Activated T-cell treated with anti-CD3 and anti-CD28 coated beads, Interleukin-2, amount 50 U/mL, for 1 hour (primary cell): ENCODE measurements at places on chromosomes 5 and 9.

DNA sequence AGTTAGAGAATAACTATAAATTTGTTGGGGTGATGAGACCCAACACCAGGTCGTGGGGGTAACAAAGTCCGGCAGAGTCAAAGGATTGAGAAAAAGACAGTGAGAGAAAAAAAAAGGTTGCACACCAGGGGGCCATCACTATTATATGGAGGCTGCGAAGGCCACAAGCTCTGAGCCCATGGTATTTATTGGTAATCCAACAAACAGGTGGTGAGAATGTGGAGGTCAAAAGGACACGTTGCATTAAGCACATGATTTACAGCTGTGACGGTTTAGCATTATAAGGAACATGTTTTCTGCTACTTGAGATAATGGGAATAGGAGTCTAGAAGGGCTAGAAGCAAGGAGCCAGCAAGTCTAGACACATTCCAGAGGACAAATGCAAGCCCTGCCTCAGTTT is 2202.2 kb upstream of the C9orf72 start:
- DNase-seq = no peak

DNA sequence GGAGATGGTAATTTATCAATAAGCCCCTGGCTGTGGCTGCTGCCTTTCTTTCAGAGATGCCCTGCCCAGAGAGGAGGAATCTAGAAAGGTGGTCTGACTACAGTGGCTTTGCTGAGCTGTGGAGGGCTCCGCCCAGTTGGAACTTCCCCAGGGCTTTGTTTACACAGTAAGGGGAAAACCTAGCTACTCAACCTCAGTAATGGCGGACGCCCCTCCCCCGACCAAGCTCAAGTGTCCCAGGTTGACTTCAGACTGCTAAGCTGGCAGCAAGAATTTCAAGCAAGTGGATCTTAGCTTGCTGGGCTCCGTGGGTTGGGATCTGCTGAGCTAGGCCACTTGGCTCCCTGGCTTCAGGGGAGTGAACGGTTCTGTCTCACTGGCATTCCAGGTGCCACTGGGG is 865.4 kb upstream of the ACO1 start:
- DNase-seq = no peak

GRCh38 chr5:66967102-66967501 is 229.5 kb downstream of the CD180 start:
- DNase-seq = no peak

GRCh38 chr5:1643651-1644392 is 120.1 kb upstream of the LPCAT1 start:
- DNase-seq = no peak

DNA sequence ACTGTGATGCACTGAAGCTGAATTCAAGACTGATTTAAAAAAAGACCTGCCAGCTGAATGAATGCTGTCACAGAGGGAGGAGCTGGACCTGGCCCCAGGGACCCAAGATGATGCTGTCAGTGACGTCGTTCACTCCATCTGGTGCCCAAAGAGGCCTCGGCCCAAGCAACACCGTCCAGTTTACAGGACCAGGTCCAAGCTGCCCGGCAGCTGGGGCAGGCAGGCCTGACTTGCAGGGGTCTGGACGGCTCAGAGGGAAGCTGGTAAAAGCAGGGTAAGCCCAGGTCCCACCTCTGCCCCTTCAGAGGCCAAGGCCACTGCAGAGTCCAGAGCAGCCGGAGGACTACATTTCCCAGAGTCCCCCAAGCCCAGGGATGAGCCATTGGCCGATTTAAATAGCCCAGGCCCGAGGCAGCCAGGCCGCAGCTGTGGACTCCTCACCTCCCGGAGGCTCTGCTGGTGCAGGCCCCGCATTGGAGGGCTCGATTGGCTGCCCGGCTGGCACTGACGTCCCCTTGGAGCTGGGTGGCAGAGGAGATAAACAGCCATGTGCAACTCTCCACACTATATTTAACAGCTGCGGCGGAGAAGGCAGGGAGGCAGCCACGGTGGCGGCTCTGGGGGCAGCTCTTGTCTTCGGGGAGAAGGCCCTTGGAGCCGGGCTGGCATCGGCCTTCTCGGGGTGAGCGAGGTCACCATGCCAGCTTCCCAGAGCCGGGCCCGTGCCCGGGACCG is at the start of gene PLPP7:
PLPP7 (plus strand) TSS at position 423 of the 735 bp plus-strand sequence; CDS start at position 698, 275 bp downstream.
- DNase-seq = no peak

- no peak for DNase-seq
Observed at GRCh38 chr9:116112236-116112635, 41.4 kb upstream of the PAPPA start.

GRCh38 chr9:96660692-96661248 is 5.7 kb upstream of the PRXL2C start:
- DNase-seq = no peak

- no peak for DNase-seq
Observed at GRCh38 chr9:97768746-97769145, 71.6 kb upstream of the XPA start.

DNA sequence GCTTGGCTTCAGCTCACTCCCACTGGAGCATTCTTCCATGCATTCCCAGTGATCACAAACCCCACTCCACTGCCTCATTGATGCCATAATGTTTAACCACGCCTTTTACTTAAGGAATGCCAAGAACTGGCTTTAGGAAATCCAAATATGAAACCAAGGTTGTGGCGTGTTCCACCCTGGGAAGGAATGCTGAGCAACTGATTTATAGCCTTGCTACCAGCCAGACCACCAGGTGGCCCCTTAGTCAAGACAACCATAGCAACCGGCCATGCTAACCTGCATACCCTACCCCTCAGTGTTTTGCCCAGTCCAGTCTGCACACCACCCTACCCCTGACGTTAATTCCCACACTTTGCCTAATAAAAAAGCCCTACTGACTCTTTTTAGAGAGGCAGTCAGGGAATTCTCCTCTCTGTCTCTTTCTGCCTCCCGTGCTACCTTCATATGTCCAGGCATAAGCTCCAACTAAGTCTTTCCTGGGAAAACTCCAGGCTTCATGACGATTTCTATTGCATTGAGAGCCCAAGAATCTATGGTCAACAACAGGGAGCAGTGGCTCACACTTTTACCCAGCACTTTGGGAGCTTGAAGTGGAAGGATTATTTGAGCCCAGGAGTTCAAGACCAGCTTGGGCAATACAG is 27.0 kb upstream of the PRRC2B start:
- DNase-seq = no peak

DNA sequence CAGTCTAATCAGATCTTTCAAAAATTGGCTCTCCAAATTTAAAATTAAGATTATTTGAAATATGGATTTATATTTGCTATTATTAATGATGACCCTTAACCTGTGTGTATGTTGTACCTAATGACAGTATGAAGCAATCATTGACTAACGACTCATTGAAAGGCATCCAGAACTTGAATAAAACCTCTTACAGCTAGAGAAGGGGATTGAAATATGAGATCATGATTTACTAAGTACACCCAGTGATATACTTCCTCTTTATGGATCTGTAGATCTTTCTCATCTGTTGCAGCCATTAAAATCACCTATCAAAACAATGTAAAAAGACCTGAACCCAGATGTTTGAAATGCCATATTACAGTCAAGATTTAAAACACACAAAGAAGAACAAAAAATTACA is 126.5 kb downstream of the RPS23 start:
- DNase-seq = no peak

DNA sequence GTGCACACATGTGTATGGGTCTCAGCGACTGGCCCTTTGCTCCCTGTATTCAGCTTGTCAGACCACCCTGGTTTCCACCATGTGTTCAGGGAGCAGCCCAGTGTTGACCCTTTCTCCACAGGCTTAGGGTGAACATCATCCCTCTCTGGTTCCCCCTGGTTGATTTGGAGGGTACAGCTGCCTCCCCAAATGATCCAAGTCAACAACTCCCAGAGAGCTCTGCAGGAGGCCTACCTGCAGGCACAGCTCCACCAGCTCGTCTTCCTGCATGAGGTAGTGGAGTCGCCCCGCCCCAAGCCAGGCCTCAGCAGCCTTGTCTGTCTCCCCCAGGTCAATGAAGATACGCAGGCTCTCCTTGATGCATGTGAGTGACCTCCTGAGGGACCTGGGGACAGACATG is 50.5 kb downstream of the SH3TC2 start:
- no peak for DNase-seq

DNA sequence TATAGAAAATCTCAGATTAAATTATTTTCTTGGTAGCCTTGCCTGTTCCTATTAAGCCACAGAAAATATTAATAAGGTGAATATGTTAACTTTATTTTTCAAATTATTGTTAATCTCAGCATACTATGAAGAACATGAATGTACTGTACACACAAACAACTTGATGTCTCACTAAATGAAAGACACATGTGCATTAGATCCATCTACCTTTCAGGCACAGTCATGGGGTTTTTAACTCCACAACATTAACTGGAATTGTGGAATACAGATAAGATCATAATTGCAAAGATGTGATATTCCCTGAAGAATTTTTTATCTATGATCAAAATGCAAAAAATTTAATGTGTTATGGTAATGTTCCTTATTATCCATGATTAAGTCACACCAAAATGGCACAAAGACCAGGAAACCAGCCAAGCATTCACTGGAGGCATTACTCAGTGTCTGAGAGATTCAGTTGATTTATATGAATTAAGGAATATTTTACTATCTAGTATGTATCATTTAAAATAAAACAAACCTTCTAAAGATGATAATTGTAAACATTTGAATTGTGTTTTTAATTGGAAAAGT is 150.0 kb upstream of the VCAN start:
- no peak for DNase-seq

- no peak for DNase-seq
Observed at GRCh38 chr9:1171546-1171945, 121.4 kb downstream of the DMRT2 start.

DNA sequence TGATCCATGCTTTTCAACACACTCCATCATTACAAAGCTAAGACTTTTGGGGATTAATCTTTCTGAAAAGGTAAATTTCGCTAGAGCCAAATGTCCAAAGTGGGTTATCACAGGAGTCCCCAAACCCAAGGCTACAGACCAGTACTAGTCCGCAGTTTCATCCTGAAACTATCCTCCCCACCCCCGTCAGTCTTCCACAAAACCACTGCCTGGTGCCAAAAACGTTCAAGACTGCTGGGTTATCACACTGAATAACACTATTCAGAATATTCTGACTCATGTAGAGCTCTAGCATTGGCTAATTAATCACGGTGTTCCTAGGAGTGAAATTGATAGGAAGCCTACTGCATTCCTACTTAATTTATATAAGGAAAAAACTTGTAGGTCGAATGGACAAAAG is 24.7 kb downstream of the ERP44 start:
- DNase-seq = no peak

GRCh38 chr5:119328753-119329602 is 26.8 kb upstream of the TNFAIP8 start:
- DNase-seq = peak; percentile 74

- no peak for DNase-seq
Observed at GRCh38 chr5:34051374-34051980, 8.5 kb upstream of the C1QTNF3 start.

GRCh38 chr5:90473396-90474234 is 956 bp downstream of the MBLAC2 start:
- peak; percentile 32 for DNase-seq

- DNase-seq = no peak
Observed at GRCh38 chr5:53779541-53779981, 219.1 kb downstream of the NDUFS4 start.
